ENCODE measurements at places on chromosomes 5 and 9. TPM values are rescaled to one million over a fixed set of nuclear protein-coding genes. Genes with fewer than 3 reads are reported as not detected.

The GIN1 gene
- total RNA-seq = 6.4 TPM

- no peaks in the 10 kb centered on the region for H3K27me3 ChIP-seq
- H3K4me1 ChIP-seq = no peaks in the 10 kb centered on the region
- no peak for DNase-seq
- H3K36me3 ChIP-seq = no peaks in the 10 kb centered on the region
- H3K27ac ChIP-seq = no peak overlapping the region
- H3K4me3 ChIP-seq = no peak overlapping the region
Observed at GRCh38 chr5:39891376-39891775, 466.6 kb upstream of the DAB2 start.

The IL13 gene
- not detected for total RNA-seq

- no peaks in the 10 kb centered on the region for H3K36me3 ChIP-seq
- no peaks in the 10 kb centered on the region for H3K4me1 ChIP-seq
- no peak overlapping the region for H3K27ac ChIP-seq
- no peak for DNase-seq
- H3K4me3 ChIP-seq = no peak overlapping the region
Observed at GRCh38 chr5:81827500-81827899, 76.6 kb upstream of the SSBP2 start.

DNA sequence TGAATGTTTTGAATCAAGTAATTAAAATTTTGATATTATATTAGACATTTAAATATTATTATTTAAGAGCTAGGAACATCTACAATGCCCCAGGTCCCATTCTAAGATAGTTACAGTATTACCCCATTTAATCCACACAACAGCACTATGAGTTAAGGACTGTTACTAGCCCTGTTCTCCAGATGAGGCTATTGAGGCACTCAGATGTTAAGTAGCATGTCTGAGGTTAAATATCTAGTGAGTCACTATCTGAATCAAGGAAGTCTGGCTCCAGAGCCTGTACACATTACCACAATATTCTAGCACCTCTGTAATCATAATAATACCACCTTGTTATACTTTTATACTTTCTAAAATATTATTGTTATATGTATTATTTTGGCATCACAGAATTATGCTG, 304.6 kb downstream of the PDE4D start:
- H3K27ac ChIP-seq = no peak overlapping the region
- DNase-seq = no peak
- H3K4me1 ChIP-seq = no peaks in the 10 kb centered on the region
- no peaks in the 10 kb centered on the region for H3K27me3 ChIP-seq
- no peak overlapping the region for H3K4me3 ChIP-seq
- no peaks in the 10 kb centered on the region for H3K36me3 ChIP-seq

GRCh38 chr5:112004867-112005622, 248.1 kb upstream of the NREP start:
- H3K4me1 ChIP-seq = no peaks in the 10 kb centered on the region
- H3K27ac ChIP-seq = no peak overlapping the region
- no peak for DNase-seq
- no peak overlapping the region for H3K4me3 ChIP-seq
- no peaks in the 10 kb centered on the region for H3K27me3 ChIP-seq

The IQGAP2 gene
- total RNA-seq = 16.3 TPM

The MACIR gene
- 4.3 TPM for total RNA-seq

GRCh38 chr5:15238006-15238405, 262.0 kb upstream of the FBXL7 start:
- H3K36me3 ChIP-seq = no peaks in the 10 kb centered on the region
- no peak for DNase-seq
- no peak overlapping the region for H3K4me3 ChIP-seq
- no peaks in the 10 kb centered on the region for H3K27me3 ChIP-seq
- no peaks in the 10 kb centered on the region for H3K4me1 ChIP-seq

- H3K4me1 ChIP-seq = no peaks in the 10 kb centered on the region
- H3K36me3 ChIP-seq = no peaks in the 10 kb centered on the region
- no peaks in the 10 kb centered on the region for H3K27me3 ChIP-seq
- no peak overlapping the region for H3K27ac ChIP-seq
- no peak for DNase-seq
Observed at GRCh38 chr9:4572184-4572826, 82.0 kb downstream of the SLC1A1 start.

- no peaks in the 10 kb centered on the region for H3K27me3 ChIP-seq
- no peak overlapping the region for H3K4me3 ChIP-seq
- H3K27ac ChIP-seq = no peak overlapping the region
- no peaks in the 10 kb centered on the region for H3K36me3 ChIP-seq
- no peak for DNase-seq
- H3K4me1 ChIP-seq = no peaks in the 10 kb centered on the region
Observed at GRCh38 chr5:97628031-97628430, 445.0 kb upstream of the RIOK2 start.

GRCh38 chr5:93582167-93582462, 907 bp upstream of the NR2F1 start:
- H3K4me3 ChIP-seq = peak overlapping the region; percentile 67
- H3K27me3 ChIP-seq = no peaks in the 10 kb centered on the region
- H3K27ac ChIP-seq = no peak overlapping the region
- DNase-seq = no peak

GRCh38 chr9:83623679-83624076, 735 bp downstream of the IDNK start:
- H3K4me1 ChIP-seq = no peaks in the 10 kb centered on the region
- no peaks in the 10 kb centered on the region for H3K27me3 ChIP-seq
- H3K4me3 ChIP-seq = peak overlapping the region; percentile 77
- H3K27ac ChIP-seq = peak overlapping the region; percentile 89

GRCh38 chr9:132997591-132997990, 19.1 kb downstream of the GFI1B start:
- H3K4me3 ChIP-seq = no peak overlapping the region
- H3K36me3 ChIP-seq = no peaks in the 10 kb centered on the region
- DNase-seq = no peak
- no peaks in the 10 kb centered on the region for H3K27me3 ChIP-seq

- no peaks in the 10 kb centered on the region for H3K36me3 ChIP-seq
- no peak for DNase-seq
- H3K27me3 ChIP-seq = no peaks in the 10 kb centered on the region
- no peaks in the 10 kb centered on the region for H3K4me1 ChIP-seq
Observed at GRCh38 chr9:758146-758545, 83.4 kb upstream of the DMRT1 start.

The GZMA gene
- total RNA-seq = 0.92 TPM
